ENCODE measurements at places on chromosomes 11 and 22.

- DNase-seq: no peak
Observed at GRCh38 chr11:106233191-106233590, 155.7 kb downstream of the AASDHPPT start.

GRCh38 chr11:3222941-3223915 lies 4.6 kb upstream of the MRGPRG start:
- peak; percentile 80 for DNase-seq

- no peak for DNase-seq
Observed at GRCh38 chr11:115383431-115383830, 120.8 kb downstream of the CADM1 start.

DNA sequence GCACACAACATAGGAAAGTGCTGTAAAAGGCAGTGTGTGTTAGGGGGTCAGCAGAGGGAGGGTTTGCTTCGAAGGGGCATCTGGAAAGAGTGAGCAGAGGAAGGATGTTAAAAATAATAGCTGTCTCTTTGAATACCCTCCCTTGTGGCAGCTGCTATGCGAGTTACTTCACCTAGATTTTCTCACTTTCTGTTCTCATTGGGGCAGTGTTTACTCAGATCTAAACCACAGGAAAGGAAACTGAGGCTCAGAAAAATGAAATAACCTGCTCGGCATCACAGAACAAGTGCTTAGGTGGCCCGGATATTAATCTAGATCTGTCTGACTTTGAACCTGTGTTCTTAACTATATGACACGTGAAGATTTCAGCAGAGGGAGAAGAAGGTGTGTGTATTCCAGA lies 125.3 kb downstream of the C11orf91 start:
- no peak for DNase-seq

- DNase-seq: no peak
Observed at GRCh38 chr11:110075105-110075846, 17.9 kb upstream of the ZC3H12C start.

GRCh38 chr22:33438273-33438672 lies 380.1 kb upstream of the SYN3 start:
- DNase-seq: no peak

DNA sequence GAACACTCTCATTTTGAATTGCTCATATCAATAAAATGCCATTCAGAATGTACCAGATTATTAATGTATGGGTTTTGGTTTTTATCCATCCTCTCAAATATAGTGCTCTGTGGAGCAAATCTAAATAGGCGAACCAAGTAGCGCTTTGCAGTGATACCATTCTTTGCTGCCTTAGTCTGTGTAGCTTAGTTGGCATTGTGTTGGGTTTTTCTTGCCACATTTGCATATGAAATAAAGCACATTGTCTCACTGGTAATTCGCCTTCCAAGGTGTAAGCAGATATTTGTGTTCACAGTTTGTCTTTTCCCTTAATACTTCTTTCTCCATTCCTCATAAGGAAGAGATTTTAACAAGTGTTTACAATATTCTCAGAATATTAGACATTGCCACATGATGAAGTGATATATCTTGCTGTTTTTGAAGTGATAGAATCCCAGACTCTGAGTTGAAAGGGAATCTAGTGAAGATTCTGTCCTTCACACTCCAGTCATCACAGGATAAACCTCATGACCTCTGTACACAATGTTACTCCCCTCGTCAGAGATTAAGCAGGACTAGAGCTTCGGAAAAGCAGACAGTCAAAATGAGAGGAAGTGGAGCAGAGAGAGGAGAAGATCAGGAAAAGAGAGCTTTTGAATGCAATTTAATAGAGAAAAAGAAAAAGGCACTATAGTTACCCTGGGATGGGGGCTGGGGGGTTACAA lies 16.5 kb downstream of the C11orf91 start:
- DNase-seq: no peak

DNA sequence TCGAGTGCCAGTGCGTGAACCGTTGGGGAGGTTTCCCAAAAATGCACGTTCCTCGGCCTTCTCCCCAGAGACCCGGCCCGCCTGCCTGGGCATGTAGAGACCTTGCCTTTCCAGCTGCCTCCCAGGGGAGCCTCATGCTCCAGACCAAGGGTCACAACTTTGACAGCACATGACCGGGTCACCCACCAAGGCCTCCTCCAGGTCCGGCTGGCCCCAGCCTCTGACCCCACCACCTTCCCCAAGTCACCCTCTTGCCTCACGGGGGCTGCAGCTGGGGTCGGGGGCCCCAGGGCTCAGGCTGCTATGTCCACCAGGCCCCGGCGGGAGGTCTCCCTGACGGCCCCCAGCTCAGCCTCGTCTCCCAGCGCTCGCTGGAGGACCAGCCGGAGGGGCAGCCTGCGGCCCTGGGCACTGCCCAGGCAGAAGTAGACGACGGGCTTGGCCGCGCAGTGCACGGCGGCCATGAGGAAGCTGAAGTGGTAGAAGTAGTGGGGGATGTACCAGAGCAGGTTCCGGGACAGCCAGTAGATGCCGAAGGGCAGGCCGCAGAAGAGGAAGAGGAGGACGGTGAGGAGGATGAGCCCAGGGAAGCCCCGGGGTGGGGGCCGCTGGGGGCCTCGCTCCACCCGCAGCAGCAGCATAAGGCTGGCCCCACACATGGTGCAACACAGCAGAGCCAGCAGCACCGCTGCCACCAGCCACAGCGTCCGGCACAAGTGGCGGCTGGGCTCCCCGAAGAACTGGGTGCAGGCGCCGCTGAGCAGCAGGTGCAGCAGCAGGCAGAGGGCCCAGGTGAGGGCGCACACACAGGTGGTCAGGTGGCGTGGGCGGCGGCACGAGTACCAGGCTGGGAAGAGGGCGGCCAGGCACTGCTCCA lies 4.4 kb downstream of the MRGPRE start:
- DNase-seq: peak; percentile 95

DNA sequence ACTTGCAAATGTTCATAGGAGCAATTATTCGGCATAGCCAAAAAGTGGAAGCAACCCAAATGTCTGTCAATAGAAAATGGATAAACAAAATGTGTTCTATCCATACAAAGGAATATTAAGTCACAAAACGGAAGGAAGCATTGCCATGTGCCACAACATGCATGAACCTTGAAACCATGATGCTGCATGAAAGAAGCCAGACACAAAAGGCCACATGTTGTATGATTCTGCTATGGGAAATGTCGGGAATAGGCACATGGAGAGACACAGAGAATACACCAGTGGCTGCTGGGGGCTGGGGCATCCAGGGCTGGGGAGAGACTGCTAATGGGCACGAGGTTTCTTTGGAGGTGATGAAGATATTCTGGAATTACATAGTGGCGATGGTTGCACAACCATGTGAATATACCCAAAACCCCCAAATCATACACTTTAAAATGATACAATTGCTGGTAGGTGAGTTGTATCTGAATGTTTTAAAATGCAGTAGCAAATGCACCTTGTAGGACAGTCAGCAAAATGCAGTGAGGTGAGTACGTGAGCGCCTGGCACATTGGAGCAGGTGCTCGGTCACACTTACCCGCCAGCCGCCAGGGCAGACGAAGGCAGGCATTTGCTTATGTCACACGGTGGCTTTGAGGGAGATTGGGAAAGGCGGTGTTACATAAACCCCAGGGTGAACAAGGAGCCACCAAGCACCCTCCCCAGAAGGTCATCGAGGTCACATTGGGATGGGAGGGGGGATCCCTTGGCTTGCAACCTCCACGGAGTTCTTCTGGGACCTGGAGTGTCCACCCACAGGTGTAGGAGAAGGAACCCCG lies 6.3 kb upstream of the OSM start:
- DNase-seq: peak; percentile 76

GRCh38 chr22:33921525-33922348 lies 1.5 kb upstream of the LARGE1 start:
- no peak for DNase-seq

- no peak for DNase-seq
Observed at GRCh38 chr11:119107538-119108145, 498 bp downstream of the C2CD2L start.

- no peak for DNase-seq
Observed at GRCh38 chr11:122085264-122085663, 30.8 kb downstream of the BLID start.

DNA sequence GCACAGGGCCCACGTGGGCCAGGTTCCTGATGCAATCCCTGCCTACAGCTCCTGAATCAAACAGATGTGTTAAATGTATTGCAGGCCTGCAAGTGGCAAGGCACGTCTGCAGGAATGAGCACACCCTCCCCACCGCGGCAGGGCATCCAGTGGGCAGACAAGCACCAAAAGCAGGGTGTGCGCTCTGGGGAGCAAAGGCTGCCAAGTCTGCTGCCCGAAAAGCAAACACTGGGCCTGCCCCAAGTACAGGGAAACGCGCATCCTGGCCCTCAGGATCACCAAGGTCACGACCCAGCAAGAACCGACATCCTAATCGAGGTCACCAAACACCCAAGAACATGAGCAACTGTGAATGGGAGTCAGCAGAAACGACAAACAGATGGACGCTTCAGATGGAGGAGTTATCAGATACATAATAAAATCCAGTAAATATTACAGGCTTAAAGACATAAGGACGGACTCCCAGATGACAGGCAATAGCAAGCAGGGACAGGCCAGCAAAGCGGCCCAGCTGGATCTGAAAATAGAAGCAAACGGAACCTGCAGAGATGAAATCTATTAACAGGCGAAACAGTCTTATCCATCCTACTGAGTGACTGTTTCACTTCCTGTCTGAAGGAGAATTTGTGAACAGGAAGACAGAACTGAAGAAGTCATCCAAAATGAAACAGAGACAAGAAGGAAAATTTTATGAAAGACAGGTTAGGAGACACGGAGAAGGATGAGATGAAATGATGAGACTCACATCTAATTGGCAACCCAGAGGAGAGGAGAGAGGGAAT lies 26.7 kb downstream of the CARS1 start:
- DNase-seq: no peak

- DNase-seq: no peak
Observed at GRCh38 chr11:1168721-1169161, 11.0 kb downstream of the MUC5AC start.

GRCh38 chr11:118111019-118111743 lies 24.4 kb upstream of the SMIM35 start:
- no peak for DNase-seq

- no peak for DNase-seq
Observed at GRCh38 chr11:68993546-68993945, 12.8 kb upstream of the MRGPRD start.

DNA sequence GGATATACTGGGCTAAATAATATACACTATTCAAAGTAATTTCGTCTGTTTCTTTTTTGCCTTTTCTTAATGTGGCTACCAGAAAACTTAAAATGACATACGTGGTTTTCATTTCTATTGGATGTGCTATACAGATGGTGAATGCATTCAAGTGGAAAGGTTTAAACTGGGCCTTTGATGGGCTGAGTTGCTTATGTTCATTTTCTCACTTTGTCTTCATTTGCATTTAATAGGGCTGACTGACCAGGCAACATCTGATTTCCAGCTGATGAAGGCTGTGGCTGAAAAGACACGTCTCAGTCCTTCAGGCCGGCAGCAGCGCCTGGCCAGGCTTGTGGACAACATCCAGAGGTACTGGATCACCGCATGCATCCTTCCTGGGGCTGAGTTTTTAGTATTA lies 27.9 kb downstream of the PIWIL4 start:
- no peak for DNase-seq

All from HL-60 (cell line).